ENCODE measurements at places on chromosomes 2 and 18.

DNA sequence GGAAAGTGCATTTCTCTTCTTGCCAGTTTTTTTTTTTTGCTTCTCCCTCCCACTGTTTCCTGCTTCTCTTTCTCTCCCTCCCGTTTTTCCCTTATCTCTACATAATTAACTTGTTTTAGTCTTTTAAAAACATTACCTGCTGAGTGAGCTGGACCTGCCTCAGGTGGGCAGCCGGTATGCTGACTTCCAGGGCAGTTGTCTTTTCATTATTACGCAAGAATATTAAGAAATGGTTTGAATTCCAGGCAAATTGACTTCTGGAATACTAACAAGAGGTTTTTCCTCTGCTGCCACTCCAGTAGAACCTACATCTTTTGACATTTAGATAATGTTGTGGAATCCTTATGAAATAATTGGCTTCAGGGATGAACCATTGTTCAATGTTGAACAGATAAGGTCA, 161.8 kb downstream of the THSD7B start:
- DNase-seq, result no peak

DNA sequence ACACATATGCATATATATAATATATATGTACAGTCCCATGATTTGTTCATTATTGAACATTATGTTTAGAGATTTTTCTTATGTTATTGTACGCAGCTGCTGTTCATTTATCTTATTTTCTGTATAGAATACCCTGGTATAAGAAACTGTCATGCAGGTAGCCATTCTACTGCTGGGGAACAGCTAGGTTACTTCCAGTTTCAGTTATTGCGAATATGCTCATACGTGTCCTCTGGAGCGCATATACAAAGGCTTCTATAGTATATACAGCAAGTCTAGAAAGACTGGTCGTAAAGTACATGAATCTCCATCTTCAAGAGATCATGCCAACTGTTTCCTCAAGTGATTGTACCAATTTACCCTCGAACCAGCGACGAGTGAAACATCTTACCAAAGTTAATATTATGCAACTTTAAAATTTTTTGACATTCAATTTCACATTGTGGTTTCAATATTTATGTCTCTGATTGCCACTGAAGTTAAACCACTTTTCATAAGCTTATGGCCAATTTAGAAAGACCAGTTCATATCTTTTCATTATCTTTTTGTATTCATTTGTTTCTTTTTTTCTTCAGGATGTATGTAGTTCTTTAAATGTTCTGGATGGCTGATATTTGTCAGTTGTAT, 53.5 kb downstream of the RDH14 start:
- DNase-seq, result no peak

DNA sequence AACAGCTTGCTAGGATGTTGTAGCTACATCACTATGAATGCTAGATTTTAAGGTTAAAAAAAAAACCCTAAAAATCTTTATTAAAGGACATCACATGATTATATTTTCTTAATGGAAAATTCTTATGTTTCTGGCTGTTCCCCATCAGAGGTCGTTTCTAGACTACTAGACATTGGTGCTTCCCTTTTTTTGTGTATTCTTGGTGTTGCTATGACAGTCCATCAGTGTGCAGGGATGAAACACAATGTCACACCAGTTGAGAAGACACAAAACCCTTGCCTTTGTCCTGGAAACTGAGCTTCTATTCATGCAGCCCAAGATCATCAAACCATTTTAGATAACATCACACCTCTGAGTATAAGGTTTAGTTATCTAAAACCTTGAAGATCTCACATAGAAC, 19.9 kb upstream of the TMEM131 start:
- DNase-seq, result no peak

DNA sequence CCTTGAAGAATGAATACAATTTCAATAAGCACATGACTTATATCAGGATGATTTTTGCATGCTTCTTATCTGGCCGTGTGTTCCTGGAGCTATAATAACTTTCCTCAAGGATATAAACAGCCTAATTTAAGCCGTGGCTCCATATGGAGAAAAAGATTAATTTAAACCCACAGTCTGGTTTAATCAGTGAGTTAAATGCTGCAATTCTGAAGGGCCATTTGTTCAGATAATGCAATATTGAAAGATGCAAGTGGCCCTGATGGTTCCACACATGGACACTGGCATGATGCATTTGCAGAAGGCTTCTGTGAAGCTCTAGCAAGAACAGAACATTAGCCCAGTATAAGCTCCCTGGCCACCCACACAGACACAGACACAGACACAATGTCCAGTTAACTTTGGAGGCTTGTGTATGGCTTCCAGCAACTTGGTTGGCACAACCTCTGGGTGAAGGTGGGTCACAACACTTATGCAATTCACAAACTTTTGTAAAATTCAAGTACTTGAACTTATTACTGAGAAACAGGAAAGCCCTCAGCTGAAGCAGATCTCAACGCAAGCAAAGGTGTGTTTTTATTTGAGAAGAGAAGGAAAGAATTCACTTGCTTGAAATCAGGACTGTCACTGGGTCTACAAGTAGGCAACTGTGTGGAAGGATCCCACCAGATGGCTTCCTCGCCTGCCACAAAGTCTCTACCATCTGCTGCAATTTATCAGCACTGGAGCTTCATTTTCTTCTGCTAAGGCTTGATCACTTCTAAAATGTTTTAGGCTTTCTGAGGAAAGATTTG, 63.3 kb downstream of the MDH1 start:
- no peak for DNase-seq

GRCh38 chr2:105406221-105406620, 7.4 kb upstream of the FHL2 start:
- DNase-seq, result no peak

DNA sequence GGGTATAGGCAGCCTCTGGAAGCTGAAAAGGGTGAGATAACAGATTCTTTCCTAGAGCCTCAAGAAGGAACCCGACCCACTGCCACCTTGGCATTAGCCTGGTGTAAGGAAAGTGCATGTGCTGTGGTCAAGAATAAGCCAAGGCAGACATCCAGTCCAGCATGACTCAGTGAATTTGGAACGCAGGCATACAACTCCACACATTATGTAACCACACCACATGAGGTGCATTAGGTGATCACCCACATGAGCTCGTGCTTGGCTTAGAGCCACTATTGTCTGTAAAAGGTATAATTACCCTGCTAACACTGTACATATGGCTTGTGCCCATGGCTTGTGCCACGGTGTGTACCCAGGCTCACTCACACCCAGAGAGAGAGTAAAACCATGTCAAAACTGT, 583.7 kb upstream of the HNMT start:
- no peak for DNase-seq

DNA sequence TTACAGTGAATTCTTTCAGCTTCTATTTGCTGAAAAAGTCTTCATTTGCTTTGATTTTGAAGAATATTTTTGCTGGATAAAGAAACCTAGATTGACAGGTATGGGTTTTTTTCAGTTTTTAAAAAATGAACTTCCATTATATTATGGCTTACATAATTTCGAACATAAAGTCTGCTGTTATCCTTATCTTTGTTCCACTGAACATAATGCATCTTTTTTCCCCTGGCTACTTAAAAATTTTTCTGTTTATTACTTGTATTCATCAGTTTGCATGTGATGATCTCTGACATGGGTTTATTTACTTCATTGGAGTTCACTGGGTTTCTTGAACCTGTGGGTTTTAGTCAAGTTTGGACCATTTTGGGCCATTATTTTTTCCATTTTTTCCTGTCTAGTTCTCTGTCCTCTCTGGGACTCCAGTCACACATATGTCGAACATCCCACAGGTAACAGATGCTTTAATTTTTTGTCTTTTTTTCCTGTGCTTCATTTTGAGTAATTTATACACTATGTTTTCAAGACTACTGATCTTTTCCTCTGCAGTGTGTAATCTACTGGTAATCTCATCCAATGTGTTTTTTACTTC, 33.1 kb downstream of the SEC11C start:
- DNase-seq, result no peak

- peak; percentile 26 for DNase-seq
Measured at GRCh38 chr2:127024769-127025358, 82.1 kb downstream of the BIN1 start.

- no peak for DNase-seq
Measured at GRCh38 chr2:152097801-152098495, 896 bp downstream of the CACNB4 start.

DNA sequence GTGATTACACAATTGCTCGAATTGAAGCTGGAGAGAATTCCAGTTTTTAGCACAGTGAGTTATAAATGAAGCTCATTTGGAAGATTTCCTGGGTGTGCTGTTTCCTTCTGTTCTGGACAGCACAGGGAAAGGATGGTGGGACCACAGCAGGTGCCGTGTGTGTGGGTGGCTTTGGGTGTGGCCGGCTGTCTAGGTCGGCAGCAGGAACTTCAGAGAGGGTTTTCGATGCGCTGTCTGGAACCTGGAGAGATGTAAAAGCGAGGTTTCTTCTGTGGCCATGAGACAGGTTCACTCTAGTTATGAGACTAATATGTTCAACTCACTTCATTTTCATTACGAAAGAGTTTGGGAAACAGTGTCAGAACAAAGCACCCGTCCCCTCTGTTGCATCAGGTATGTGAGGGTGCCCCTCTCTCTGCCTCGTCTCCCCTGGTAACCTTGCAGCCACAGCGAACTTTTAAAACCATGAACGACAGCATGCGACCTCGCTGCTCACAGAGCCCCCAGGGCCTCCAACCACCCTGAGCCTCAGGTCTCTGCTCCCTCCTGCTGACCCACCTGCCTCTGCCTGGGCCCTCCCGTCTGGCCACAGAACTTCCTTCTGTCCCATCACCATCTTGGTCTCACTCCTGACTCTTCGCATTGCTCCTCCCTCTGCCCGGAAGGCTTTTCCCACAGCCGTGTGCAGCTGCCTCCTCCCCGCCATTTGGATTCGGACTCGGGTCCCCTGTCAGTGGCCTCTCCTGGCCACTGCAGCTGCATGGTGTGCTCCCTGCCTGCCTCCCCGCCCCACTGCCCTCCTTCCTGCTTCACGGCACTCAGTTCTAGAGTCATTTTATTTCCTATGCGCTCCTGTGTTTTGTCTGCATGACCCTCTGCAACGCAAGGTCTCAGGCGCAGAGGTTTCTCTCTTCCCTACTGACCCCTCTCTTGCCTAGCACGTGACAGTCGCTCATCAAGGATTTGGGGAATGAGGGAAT, 151.2 kb downstream of the NDUFA10 start:
- DNase-seq, result no peak

GRCh38 chr2:128662051-128662471, 343.4 kb upstream of the HS6ST1 start:
- no peak for DNase-seq

- no peak for DNase-seq
Measured at GRCh38 chr2:17323697-17324096, 194.5 kb downstream of the RAD51AP2 start.
